Astrocyte (in vitro differentiated cells and primary cell): ENCODE measurements at places on chromosomes 3 and 15. TPM values are rescaled to one million over a fixed set of nuclear protein-coding genes. Genes with fewer than 3 reads are reported as not detected.

- DNase-seq: no peak
- peaks cover 42% of the 10 kb centered on the region for H3K4me1 ChIP-seq
- no peak overlapping the region for H3K4me3 ChIP-seq
- no peak overlapping the region for H3K27ac ChIP-seq
Observed at GRCh38 chr3:45983770-45984169, 11.9 kb downstream of the FYCO1 start.

DNA sequence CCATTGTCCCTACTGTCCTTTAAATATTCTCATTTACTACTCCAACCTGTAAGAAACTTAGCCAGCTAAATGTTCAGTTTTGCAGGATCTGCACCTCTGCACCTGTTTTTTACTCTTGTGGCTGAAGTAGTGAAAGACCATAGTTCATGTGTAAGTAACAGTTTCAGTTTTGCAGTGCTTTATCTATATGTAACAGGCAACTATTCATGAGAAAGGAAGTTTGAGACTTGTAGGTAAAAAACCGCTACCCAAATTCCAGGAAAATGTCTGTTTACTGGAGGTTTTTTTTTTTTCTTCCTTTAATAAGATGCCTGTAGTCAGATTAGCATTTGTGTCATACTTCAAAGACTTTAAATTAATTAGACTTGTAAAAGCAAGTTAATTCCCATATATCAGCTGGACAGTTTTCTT lies 25.4 kb upstream of the MBNL1 start:
- H3K27ac ChIP-seq: no peak overlapping the region
- H3K36me3 ChIP-seq: no peaks in the 10 kb centered on the region
- H3K4me3 ChIP-seq: no peak overlapping the region
- H3K27me3 ChIP-seq: no peaks in the 10 kb centered on the region
- DNase-seq: no peak

Gene SPINT1
- total RNA-seq: 30.1 and 40.3 TPM in 2 replicates

Gene GAP43
- 13.8 and 17.4 TPM in 2 replicates for total RNA-seq
